ENCODE measurements at places on chromosomes 4 and X.

- DNase-seq = peak; percentile 41
Measured at GRCh38 chr4:2825740-2826139, 17.9 kb upstream of the ADD1 start.

DNA sequence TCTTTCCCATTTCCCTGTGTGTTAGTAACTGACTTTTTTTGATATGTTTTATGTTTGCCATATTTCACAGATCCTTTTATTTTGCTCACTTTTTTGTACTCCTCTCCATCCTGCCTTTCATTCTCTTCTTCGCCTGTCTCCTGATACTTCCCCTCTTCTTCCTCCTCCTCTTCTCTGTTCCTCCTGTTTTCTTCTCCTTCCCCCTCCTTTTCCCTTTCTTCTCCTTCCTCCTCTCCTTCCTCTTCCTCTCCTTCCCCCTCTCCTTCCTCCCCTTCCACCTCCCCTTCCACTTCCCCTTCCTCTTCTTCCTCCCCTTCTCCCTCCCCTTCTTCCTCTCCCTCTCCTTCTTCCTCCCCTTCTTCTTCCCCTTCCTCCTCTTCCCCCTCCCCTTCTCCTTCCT is 41.7 kb downstream of the RPGR start:
- no peak for DNase-seq

- no peak for DNase-seq
Measured at GRCh38 chr4:169768385-169768784, 10.6 kb upstream of the HPF1 start.

GRCh38 chr4:116020141-116020722 is 906.8 kb upstream of the NDST4 start:
- DNase-seq = no peak

DNA sequence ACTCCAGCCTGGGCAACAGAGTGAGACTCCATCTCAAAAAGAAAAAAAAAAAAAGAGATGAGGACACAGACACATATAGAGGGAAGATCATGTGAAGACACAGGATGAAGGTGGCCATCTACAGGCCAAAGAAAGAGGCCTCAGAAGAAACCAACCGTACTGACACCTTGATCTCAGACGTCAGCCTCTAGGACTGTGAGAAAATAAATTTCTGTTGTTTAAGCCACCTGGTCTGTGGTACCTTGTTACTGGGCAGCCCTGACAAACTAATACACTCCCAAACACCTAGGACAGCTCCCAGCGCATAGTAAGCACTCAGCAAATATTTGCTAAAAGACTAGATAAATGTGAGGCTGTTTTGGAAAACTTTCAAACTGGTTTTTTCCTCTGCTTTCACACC is 59.2 kb upstream of the SMIM10 start:
- DNase-seq = no peak

GRCh38 chrX:18719852-18720251 is 12.4 kb downstream of the PPEF1 start:
- DNase-seq = no peak

GRCh38 chr4:25531272-25531671 is 124.4 kb upstream of the SLC34A2 start:
- no peak for DNase-seq

GRCh38 chrX:118847676-118848075 is 24.1 kb downstream of the ZCCHC12 start:
- no peak for DNase-seq

- DNase-seq = no peak
Measured at GRCh38 chr4:81472281-81473182, 825 bp upstream of the RASGEF1B start.

DNA sequence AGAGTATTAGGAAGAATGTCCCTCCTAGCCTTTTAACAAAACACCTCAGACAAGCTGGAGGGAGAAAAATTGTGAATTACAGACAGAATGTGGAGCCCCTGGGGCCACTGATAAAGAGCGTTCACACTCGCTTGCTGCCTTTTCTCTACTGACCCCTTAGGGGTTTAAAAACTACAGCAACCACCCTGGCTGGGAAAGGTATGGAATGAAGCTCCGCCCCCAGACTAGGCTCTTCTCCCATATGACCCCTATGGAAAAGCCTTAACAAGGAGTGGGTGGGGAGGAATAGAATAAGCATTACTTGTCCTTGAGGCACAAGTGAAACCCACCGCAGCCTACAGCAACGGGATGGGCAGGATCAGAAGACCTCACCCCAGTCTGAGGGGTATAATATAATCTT is 26.3 kb downstream of the ANKRD50 start:
- DNase-seq = no peak

GRCh38 chr4:88158489-88159228 is at the start of gene ABCG2:
TSS of gene ABCG2 (minus strand) at chr4:88158639. CDS start at chr4:88139995, 18,644 bp downstream.
- DNase-seq = no peak

GRCh38 chr4:7679406-7680040 is 244.8 kb upstream of the PSAPL1 start:
- DNase-seq = no peak

- no peak for DNase-seq
Measured at GRCh38 chrX:37986893-37987292, 19.5 kb upstream of the SYTL5 start.

DNA sequence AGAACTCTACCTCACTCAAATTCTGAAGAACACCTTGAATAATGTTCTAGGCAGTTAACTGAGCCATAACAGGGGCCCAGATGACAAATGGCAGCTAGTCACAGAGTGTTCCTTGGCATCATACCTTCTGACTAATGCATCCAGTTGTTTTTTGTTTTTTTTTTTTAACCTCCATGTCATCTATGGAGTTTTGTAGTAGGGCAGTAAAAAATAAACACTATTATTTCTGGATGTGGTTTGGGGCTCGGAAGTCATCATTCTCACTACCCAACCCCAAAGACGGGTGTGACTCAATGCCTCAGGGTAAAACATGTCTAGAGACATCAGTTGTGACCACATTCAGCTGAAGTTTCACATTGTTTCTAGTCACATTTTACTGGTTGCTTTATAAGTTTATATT is 31.2 kb upstream of the MCF2 start:
- no peak for DNase-seq

DNA sequence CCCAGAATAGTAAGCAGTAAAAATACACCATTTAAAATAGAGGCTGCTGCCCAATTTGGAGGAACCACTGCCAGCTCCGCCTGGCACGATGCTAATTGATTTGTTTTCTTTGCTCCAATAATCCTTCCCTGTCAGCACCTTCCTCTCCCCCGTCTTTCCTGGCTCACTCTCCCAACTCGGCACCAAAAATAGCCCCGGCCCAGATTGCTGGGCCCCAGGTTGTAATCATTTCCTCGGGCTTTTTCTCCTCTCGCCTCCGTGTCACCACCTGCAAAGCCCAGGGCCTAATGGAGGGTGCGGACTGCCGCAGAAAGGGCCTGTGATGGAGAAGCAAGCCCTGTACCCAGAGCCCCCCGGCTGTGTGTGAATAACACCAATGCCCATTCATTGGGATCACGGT is 197.6 kb upstream of the PSAPL1 start:
- DNase-seq = no peak

GRCh38 chr4:7073526-7074390 is 5.9 kb upstream of the GRPEL1 start:
- DNase-seq = no peak

DNA sequence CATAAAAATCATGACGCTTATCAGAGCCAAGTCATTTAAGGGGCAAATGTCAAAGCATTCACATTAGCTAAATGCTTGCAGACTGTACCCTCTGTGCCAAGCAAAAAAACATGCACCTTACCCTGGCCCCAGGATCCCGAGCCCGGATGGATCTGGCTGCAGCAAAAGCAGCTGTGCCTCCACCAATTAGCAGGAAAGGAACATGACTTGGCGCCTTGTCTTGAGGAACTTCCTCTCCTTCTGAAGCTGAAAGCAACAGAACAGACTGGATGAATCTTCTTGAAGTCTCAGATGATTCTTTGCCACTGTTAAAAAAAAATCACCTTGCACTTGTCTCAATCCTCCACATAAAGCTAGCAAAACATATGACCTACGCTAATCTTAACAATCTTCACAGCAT is 18.0 kb downstream of the AIFM1 start:
- no peak for DNase-seq

GRCh38 chr4:78418406-78418805 is 133.2 kb upstream of the ANXA3 start:
- no peak for DNase-seq

GRCh38 chr4:125620066-125620860 is 305.5 kb downstream of the FAT4 start:
- no peak for DNase-seq

GRCh38 chrX:149198980-149199732 is 305.9 kb downstream of the IDS start:
- no peak for DNase-seq

DNA sequence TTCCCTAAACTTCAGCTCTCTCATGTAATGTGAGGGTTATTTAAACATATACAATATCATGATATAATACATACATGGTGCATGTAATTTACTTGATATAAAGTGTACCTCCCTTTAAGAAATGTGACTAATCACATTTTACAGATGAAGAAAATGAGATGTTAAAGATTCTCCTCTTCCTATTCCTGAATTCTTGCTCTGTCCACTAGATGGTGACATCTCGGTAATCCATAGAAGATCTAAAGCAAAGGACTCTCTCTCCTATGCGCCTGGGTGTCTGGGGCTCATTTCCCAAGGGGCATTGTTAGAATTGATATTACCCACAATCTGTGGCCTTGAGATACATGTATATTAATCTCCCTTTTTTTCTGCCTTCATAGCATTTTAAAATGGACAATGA is 804.9 kb downstream of the RAB28 start:
- no peak for DNase-seq

- no peak for DNase-seq
Measured at GRCh38 chr4:29970626-29971025, 749.5 kb upstream of the PCDH7 start.

DNA sequence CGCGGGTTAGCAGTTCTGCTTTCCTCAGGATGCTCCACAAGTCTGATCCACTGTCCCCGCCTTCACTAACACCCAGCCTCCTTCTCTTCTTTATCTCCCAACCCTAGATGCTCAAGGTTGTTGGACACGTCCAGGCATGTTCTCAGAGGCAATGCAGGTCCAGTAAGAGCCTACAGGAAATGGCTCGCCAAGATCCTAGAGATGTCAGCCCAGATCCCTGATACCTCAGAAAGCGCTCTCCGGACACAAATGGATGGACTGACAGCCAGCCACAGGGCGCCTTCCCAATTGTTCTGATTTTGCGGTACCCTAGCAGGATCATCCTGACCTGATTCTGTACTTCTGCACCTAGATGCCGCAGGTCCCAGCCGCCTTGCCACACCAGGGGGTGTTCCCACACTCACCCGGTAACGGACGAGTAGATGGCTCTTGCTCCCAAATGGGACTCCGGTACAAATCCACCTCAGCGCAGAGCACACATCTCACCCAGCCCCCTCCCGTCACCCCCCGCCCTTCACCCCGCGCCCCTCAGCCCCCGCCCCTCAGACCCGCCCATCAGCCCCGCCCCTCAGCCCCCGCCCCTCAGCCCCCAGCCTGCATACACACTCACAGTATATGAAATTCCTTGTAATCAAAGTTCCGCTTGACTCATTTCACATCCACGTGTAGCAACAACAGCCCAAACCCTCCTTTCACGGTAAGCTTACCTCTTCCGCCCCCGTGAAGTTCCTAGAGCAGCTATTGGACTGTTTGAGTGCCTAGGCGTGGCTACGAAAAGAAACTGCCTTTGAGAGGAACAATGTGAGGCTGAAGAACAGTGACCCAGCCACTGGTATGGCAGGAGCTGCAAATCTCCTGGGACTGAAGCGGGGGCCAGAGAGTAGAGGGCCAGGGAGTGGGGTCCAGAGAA is at the start of gene EDA2R:
Gene EDA2R (minus strand): TSS at position 488 of the 910 bp plus-strand sequence. CDS start 23,058 bp downstream, outside the sequence.
- DNase-seq = no peak

DNA sequence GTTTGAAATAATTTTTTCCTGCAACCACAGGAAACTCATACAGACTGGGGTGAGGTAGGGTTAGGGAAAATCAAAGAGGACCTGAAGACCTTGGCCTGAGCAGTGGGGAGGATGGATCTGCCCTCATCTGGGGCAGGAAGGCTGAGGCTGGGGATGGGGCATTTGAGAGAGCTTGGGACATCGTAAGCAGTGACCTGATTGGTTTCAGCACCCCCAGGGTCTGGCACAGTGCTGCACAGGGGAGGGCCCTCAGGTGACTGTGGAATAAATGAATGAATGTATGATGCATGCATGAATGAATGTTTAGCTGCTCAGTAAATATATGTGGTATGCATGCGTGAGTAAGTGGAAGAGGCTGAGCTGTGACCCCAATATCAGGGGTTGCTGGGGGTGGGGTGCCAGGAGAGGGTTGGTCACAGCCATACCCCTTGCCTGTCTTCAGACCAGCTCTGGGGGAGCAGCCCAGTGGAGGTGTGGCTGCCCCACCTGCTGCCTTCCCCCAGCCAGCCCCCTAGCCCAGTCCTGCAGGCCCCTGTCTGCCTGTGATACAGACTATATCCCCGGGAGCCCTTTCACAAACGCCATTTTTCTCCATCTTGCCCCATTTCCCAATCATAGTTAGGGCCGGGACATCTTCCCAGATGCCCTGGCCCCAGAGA is 11.0 kb upstream of the TNIP2 start:
- no peak for DNase-seq

GRCh38 chr4:152927737-152928136 is 8.4 kb upstream of the FHDC1 start:
- no peak for DNase-seq

DNA sequence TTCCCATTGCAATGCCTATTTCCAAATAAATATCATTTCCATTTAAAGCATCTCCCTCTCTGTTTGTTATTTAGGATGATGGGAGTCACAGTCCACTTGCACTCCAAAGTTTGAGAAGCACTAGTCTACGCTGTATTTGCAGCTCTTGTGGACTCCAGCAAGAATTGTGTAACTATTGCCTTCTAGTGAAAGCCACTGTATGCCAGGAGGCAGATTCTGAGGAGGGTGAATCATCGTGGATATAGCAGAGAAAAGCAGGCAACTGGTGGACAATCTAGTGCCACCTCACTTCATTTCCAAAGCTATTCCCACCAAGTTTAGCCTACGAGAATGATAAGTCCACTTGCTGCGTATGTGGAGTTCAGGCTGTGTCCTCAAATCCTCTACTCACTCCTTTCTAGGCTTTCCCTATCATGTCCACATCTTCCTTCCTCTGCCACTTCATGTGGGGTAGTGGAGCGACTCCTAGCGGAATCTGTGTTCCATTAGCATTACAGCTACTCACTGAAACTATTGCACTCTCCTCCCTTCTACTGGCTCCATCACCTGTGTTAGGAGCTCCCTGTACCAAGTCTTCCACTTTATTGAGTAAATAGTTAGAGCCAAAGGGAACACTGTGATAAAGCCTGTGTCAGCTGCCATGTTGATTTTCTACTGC is 501.8 kb upstream of the GALNT7 start:
- no peak for DNase-seq

DNA sequence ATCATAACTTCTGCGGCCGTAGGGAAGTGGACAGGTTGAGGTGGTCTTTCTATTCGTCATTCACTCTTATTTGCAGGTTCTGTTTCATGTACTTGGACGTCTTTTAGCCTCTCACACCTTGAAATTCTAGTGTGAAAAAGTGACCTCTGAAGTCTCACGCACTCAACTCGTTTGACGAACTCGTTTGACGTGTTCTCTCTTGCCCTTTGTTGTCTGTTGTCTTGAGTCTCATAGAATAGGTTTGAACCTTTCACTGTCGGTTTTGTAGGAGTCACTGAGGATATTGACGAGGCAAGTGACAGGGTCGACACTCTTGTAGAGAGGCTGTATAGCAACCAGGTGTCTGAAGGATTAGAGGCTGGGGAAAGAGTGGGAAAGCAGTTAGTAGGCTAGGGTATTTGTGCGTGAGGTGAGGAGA is 1.1 kb upstream of the PGRMC2 start:
- DNase-seq = no peak

- DNase-seq = no peak
Measured at GRCh38 chrX:118538386-118538785, 42.8 kb downstream of the DOCK11 start.

Measured in dorsolateral prefrontal cortex (tissue), 122 donors.